KG1 (cell line): ENCODE measurements at places on chromosomes 3 and 15.

- no peak for DNase-seq
These were observed 448.6 kb upstream of the GOLIM4 start for GRCh38 chr3:168544097-168544957.

- DNase-seq: no peak
These were observed 8.6 kb downstream of the ILDR1 start for GRCh38 chr3:122013448-122013925.

DNA sequence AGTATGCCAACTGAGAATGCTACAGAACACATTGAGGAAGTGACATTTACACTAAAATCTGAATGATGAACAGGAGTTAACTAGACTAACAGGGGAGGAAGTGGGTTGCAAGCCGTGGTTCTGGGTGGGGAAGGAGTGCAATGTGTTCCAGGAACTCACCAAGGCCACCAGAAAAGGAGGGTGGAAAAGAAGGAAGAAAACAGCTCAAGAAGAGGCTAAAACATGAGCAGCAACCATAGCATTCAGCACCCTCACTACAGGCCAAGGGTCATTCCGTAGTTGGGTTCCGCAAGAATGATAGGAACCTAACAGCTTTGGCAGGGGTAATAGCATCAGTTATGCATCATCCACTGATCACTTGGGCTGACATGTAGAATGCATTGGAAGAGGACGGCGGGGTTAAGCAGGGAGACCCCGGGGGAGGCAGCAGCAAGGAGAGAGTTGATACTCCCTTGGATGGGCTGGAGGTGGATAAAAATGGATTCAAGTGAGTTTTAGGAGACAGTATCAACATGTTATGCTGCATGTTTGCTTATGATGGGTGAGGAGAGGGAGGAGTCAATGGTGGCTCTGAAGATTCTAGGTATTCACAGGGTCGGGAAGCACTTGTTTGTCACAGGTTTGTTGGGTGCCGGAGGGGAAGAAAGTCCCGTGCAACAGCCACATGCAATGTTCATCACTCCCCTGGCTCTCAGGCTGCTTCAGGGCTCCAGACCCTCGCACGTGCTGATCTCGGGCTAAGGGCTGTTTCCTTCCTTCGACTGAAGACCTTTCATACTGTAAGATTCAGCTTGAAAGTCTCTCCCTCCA is 53.2 kb downstream of the LIPC start:
- peak; percentile 70 for DNase-seq

GRCh38 chr3:56253941-56254665 is 214.2 kb downstream of the ERC2 start:
- DNase-seq: no peak

DNA sequence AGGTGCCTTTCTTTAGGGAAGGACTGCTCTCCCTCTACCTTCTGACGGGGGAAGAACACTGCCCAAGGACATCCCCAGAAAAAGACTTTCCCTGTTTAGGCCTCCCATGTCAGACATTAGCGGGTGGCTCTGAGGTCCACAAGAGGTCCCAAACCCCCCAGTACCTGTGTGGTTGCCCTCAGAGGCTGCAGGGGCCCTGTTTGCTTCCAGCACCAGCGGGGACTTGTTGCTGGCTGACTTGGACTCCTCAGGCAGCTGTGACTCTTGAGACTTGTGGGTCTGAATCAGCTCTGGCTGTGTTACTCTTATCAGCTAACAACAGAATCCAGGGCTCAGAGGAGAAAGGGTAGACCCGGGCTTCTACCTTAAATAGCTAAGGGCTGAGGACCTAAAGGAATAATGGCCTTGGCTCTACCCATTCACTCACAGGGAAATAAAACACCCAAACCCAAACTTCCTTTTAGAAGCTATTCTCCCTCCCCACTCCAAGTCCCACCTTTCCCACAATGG is 39.2 kb downstream of the SEMA3G start:
- no peak for DNase-seq

DNA sequence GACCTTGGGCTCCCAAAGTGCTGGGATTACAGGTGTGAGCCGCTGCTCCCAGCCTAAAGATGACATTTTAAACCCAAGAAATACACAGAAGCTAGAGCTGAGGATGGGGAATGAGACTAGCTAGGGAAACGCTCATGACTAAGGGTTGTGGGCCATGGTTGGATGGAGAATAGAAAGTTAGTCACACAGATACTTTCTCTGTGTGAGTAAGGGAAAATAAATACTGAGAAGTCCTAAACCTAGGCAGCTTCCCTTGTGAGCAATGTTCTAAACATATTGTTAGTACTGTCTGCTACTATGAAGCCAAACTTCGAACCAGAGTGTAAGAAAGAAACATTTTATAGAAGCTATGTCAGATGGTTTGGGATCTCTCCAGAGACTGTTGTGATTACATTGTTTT is 304.8 kb upstream of the STAC start:
- no peak for DNase-seq

GRCh38 chr15:40275523-40275922 is 7.3 kb downstream of the ANKRD63 start:
- no peak for DNase-seq

GRCh38 chr3:197338586-197338985 is 40.2 kb upstream of the DLG1 start:
- DNase-seq: no peak

- no peak for DNase-seq
These were observed 1015.9 kb downstream of the OTOL1 start for GRCh38 chr3:162512488-162512887.

DNA sequence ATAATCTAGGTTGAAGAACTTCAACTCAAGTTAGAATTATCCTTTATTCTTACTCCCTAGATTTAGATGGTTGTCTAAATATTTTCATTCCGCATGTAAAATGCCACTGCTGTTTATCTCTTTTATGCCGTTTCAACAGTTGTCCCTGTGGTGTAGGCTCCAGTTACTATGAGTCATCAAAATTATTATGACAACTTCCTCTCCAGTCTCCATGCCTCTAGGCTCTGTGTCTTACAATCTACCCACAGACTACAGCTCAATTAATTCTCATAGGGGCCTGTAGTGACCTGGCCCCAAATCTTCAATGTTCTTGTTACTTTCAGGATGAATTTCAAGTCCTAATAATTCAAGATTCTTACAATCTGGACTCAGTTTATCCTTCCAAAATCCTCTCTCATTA is 105.8 kb upstream of the UNC13C start:
- DNase-seq: no peak

GRCh38 chr3:32818970-32819511 is 1.2 kb downstream of the TRIM71 start:
- DNase-seq: no peak

GRCh38 chr15:74144153-74144775 is 13.9 kb downstream of the ISLR2 start:
- DNase-seq: no peak

GRCh38 chr3:115190747-115191146 is 43.7 kb upstream of the ZBTB20 start:
- DNase-seq: no peak

- no peak for DNase-seq
These were observed 75.4 kb upstream of the SLC6A1 start for GRCh38 chr3:10917176-10917575.

DNA sequence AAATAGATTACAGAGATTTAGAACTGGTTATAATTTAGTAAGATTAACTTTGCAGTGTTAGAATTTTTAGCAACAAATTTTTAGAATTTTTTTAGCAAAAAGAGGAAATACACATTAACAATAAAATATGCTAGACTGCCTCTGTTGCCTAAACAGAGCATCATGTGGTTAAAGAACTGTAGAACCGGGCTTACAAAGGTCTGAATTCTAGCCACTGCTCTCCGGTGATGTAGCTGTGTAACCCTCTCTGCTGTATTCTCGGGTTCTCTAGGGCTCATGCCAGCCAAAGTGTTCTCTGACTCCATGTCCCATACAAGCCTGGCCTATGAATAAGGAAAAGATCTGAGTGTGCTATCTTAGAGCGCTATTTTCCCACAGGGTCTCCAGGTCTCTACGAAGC is 2.9 kb upstream of the P2RY12 start:
- DNase-seq: no peak

GRCh38 chr3:13343601-13344000 is 76.5 kb downstream of the NUP210 start:
- DNase-seq: no peak
